ENCODE measurements at places on chromosomes 3 and 15.

DNA sequence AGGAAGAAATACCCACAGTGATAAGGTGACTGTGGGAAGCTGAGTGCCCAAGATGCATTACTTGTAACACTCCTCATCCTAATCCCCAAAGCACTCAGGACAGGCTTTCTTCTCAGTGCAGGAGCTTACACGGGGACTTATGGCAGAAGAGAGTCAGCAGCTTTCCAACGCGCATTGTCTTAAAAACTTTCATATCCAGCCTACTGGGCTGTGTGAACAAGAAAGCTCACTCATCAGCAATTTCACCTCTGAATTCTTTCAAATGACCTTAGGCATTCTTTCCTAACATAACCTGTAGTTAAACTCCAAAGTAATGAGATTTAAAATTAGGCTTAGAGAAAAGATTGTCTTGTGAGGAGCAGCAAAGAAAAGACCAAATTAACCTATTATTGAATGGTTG, 132.3 kb downstream of the KCNAB1 start:
- DNase-seq: no peak

DNA sequence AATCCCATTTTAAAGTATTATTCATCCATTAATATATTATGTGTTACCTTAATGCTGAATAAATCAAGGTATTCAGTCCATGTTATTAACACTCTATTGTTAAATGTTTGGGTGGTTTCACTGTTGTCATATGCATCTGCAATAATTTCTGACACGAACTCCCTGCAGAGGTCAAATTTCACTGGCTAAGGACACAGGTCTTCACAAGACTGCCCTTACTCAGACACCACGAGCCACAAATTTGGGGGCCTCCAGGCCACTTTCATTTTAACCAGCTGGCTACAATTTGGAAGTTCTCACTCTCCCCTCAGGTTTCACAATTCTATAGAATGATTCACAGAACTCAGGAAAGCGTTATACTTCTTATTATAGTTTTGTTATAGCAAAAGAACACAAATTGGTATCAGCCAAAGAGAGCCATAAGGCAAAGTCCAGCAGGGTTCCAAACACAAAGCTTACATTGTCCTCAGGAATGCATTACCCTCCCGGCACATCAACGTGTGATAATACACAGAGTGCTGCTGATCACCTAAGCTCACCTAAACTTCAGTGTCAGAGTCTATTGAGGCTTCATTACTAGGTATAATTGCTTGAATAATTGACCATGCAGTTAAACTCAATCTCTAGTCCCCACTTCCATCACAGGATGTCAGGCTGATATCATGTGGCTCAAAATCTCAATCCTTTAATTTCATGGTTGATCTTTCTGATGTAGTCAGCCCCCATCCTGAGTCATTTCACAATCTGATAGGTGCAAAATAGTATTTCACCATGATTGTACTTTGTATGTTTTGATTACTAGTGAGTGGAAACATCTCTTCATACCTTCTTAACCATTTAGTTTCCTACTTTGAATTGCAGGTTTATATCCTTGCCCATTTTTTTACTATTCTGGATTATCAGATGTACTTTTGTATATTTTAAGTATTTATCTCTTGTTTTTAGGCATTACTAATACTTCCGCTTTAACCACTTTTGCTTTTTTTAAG, 441.4 kb upstream of the AGTR1 start:
- DNase-seq: no peak

- DNase-seq: no peak
Observed at GRCh38 chr3:31592764-31593163, 60.0 kb downstream of the STT3B start.

DNA sequence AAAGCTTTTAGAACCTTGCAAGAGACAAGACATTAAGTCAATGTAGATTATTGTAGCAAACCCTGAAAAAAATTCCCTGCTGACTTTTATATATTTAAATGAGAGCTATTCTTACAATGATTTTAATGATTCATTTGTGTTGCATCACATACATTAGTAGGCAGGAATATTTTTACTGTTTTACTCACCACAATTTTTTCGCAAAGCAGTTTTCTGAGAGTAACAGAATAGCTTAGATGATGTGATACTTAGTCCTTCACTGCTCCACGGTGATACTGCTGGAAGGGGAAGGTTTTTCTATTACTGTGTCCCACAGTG, 43.9 kb upstream of the CLRN1 start:
- DNase-seq: no peak

DNA sequence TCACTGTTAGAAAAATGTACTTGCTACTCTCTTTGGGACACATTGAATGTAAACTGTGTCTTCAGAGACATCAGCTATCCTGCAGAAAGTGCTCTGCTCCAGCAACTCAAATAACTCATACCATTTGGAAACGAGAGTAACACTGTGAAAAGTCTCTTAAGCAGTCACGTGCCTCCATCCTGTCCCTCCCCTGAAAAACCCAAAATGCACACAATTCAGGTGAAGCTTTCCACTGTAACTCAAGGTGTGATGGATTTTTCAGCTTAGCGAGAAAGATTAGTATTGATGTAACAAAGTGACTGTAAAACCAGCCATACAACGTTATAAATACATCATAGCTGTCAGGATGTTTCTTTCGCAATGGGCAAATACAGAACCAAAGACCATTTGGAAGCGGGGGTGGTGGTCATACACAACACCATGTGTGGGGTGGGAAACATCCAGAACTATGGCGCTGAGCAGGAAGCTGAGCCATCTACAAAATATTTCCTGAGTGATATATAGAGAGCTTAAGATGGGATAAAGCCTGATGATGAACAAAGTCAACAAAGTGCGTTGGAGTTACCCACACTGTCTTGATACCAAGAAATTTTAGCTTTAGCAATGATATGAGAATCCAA, 332.3 kb downstream of the FOXP1 start:
- peak; percentile 70 for DNase-seq

DNA sequence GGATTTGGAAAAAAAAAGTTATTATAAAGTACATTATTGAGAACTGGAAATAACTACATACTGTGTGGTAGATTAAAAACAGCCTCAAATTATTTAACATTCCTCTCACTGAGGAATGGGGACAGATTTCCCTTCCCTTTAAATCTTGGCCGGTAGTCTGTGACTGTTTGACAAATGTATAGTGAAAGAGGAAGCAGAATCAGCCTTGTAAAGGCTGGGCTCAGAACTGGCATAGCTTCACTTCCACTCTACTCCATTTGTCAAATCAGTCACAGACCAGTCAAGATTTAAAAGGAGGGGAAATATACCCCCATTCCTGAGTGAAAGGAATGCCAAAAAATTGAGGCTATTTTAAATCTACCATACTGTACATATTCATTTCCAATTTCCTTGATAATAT, 18.2 kb upstream of the B4GALT4 start:
- DNase-seq: no peak

Data from Daoy (cell line).